ENCODE measurements at places on chromosomes 4 and X. TPM values are rescaled to one million over a fixed set of nuclear protein-coding genes. Genes with fewer than 3 reads are reported as not detected.

- DNase-seq = peak; percentile 60
These were observed 1.2 kb upstream of the MORF4L2 start for GRCh38 chrX:103687696-103688201.

GRCh38 chrX:1754077-1754476 lies 139.2 kb downstream of the ASMT start:
- no peak for DNase-seq

The STAP1 gene
- total RNA-seq = 32.4 TPM

GRCh38 chr4:152697284-152698088 lies 17.7 kb upstream of the TMEM154 start:
- no peak for DNase-seq

The FAM47E gene
- not detected for total RNA-seq

The OPHN1 gene
- total RNA-seq = 0.15 TPM

The TLR3 gene
- total RNA-seq = 3.7 TPM

DNA sequence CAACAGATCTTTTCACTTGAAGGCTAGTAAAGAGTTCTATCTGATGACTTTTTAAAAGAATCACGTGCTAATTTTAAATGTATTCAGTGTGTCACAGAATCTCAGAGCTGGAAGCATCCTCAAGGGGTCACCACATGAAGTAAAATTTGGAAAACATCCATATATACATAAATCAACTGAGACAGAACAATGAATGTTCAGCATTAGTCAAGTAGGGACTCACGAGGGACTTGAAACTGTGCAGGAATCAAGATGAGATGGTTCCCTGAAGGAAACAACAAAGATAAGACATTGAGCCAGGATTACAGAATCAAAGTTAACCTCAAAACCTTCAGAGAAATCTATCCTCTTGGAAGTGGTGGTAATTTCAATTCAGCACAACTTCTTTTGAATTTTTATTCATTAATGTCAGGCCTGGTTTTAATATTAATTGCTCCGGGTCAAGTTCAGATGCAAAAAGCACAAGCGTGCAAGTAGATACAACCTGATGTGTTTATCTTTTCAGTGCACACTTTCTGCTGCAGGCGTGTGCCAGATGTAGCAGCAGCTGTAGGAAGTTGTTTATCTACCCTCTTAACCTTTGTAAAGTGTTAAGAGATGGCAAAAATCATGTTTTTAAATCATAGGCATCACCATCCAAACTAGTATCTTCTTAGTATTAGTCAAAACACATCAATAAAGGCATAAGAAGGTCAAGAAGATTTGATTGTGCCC lies 87.7 kb upstream of the SRD5A3 start:
- DNase-seq = no peak

DNA sequence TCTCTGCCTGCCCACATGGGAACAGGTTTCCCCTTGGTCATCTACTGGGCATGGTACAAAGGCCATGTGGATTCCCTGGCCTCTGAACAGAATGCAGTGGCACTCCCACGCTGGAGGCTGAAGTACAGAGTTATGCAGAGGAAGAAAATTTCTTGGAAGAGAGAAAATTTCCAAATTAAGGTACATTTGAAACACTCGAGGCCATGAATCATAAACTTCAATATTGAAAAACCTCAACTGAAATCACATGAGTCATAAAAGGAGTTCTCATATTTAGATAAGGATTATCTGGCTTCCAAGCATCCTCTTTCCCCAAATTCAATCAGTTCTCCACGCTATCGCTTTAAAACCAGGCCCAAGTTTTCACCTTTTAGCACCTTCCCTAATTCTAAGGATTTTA lies 28.1 kb upstream of the TXK start:
- DNase-seq = no peak

- no peak for DNase-seq
These were observed 67.2 kb upstream of the HOPX start for GRCh38 chr4:56748271-56748670.

The NBDY gene
- 40.1 TPM for total RNA-seq

The COX7B2 gene
- total RNA-seq = not detected

DNA sequence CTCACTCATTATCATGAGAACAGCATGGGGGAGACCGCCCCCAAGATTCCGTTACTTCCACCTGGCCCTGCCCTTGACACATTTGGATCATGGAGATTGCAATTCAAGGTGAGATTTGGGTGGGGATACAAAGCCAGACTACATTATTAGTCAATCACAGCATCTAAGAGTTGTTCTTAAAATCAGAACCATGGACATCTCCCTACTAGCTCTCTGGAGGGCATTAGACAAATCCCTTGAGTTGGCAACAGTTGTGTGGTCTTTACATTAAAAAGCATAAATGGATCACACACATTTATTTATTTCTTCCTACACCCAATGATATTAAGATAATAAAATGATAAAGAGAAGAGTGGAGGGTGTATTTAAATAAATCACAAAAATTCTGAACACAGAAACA lies 262.8 kb upstream of the VCX start:
- no peak for DNase-seq

The TMPRSS11D gene
- total RNA-seq = not detected

The TMEM187 gene
- total RNA-seq = 10.7 TPM

- DNase-seq = no peak
These were observed 47.3 kb downstream of the SLIT2 start for GRCh38 chr4:20298986-20299385.

DNA sequence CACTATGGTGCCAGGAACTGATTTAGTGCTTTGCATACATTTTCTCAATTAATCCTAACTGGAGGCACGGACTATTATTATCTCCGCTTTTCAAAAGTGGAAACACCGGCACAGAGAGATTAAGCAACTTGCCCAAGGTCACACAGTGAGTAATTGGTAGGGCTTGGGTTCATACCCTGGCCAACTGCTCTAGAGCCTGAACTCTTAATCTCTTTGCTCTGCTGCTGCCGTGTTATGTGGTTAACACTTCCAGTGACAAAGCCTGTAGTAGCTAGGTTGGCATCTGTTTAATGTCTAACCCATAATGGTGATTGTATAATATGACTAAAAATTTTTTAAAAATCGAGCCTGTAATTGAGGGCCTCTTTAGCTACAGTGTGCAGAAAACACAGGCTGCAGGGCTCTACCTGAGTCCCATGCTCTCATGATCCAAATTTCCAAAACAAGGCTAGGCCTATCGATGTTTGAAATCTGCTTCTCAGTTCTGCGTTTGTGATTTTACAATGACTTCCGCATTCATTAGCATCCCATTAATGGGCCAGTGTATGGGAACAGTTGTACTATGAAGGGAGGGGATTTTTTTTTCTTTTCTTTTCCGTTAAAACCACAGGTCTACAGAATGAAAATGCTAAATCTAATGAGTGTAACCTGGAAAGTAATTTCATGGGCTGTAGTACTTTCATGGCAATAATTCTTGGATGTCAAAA lies 219.3 kb upstream of the JADE1 start:
- no peak for DNase-seq

- DNase-seq = no peak
These were observed 25.9 kb upstream of the HMX1 start for GRCh38 chr4:8897251-8898167.

All from activated CD8-positive, alpha-beta memory T cell treated with anti-CD3 and anti-CD28 coated beads, Interleukin-2, amount 10 ng/mL, durations not matched to agents 7 days and 5 days (primary cell).